ENCODE measurements at places on chromosomes 6 and 20.

- DNase-seq, result no peak
- no peaks in the 10 kb centered on the region for H3K36me3 ChIP-seq
- no peak overlapping the region for H3K4me3 ChIP-seq
- no peaks in the 10 kb centered on the region for H3K27me3 ChIP-seq
- H3K27ac ChIP-seq, result no peak overlapping the region
- H3K4me1 ChIP-seq, result no peaks in the 10 kb centered on the region
Observed at GRCh38 chr6:39752835-39753724, 27.9 kb upstream of the KIF6 start.

DNA sequence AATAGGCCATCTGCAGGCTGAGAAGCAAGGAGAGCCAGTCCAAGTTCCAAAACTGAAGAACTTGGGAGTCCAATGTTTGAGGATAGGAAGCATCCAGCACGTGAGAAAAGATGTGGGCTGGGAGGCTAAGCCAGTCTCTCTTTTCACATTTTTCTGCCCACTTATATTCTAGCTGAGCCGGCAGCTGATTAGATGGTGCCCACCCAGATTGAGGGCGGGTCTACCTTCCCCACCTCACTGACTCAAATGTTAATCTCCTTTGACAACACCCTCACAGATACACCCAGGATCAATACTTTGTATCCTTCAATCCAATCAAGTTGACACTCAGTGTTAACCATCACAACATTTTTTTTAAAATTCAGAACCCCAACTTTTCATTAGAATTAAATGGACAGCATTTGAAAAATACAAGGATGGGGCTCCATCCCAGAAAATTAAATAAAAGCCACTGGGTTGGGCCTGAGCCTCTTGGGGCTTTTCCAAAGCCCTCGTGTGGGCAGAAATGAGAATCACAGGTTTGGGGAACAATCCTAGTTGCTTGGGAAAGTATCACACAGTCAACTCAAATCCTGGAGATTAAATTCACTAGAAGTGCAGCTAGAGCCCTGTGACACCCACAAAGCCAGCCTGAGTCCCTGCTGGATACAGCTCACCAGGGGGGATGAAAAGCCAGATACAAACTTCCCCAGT, 2.2 kb downstream of the CLDN20 start:
- H3K4me3 ChIP-seq, result peak overlapping the region; percentile 20
- no peak for DNase-seq
- no peaks in the 10 kb centered on the region for H3K36me3 ChIP-seq
- peak overlapping the region; percentile 56 for H3K27ac ChIP-seq
- H3K4me1 ChIP-seq, result peaks cover 62% of the 10 kb centered on the region

DNA sequence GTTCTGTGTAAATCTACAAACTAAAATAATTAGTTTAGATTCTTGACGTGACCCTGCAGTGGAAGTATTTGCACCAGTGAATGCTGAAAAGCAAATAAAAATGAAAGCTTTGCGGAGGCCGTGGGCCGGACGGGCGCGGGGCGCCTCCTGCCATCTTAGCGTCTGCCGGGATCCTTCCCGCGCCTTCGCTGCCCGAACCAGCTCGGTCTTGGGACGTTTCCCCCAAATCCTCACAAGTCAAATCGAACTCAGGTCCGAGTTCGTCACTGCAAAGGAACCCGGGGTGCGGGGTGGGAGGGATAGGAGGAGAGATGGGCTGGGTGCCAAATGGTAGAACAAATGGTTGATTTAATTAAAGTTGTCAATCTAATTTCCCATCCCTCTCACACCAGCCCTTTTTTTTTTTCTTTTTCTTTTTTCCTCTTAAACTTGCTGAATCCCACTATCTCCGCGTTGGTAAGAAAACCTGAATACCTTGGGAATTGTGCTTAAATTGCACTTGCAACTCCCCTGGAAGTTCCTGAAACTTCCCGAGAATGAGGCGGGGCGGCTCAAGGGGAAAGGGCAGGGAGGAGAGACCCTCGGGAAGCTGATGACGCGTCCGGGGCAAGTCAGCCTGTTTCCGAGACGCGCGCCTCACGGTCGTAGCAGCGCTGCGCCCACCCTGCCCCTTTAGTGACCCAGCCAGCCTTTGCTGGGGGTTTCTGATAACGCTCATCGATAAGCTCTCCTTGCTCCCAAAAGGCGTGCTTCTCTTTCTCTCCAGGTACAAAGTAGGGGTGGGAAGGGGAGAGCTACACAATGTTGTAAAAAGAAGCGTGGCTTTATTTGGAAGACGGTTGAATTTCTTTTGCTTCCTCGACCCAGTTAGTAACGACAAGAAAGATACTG, 1.8 kb downstream of the GJA1 start:
- H3K27ac ChIP-seq, result peak overlapping the region; percentile 82
- H3K4me3 ChIP-seq, result peak overlapping the region; percentile 94
- no peaks in the 10 kb centered on the region for H3K36me3 ChIP-seq
- peak; percentile 73 for DNase-seq

DNA sequence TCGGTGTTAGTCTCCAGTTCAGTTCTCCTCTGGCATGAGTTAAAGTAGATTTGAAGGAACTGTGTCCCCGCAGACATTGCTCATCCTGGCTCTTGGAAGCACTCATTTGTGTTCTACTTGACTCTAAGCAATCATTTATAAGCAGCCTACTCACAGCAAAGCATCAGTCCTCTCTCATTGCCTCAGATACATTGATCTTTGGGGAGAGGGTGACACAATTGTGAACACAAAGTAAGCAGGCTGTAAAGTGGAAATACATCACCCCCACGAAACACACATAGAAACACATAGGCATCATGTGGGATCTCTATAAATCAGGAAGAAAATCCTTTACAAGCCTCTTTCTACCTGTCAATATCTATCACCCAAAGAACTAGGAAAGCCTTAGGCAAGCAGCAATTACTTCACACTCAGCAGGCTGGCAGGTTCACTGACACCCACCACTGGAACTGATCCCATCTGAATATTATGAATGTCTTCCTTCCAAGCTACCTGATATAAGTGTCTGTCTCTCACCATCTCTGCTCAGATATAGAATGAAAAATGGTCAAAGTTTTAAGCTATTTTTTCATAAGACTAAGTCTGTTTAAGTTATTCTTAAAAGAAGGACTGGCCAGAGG, 675.8 kb downstream of the HACE1 start:
- no peak overlapping the region for H3K27ac ChIP-seq
- no peaks in the 10 kb centered on the region for H3K4me1 ChIP-seq
- H3K36me3 ChIP-seq, result no peaks in the 10 kb centered on the region

- peaks cover 6% of the 10 kb centered on the region for H3K4me1 ChIP-seq
- H3K4me3 ChIP-seq, result peak overlapping the region; percentile 98
- peaks cover 9% of the 10 kb centered on the region for H3K27me3 ChIP-seq
- peak overlapping the region; percentile 86 for H3K27ac ChIP-seq
- H3K36me3 ChIP-seq, result no peaks in the 10 kb centered on the region
Observed at GRCh38 chr20:3406481-3407039, 909 bp downstream of the DNAAF9 start.

DNA sequence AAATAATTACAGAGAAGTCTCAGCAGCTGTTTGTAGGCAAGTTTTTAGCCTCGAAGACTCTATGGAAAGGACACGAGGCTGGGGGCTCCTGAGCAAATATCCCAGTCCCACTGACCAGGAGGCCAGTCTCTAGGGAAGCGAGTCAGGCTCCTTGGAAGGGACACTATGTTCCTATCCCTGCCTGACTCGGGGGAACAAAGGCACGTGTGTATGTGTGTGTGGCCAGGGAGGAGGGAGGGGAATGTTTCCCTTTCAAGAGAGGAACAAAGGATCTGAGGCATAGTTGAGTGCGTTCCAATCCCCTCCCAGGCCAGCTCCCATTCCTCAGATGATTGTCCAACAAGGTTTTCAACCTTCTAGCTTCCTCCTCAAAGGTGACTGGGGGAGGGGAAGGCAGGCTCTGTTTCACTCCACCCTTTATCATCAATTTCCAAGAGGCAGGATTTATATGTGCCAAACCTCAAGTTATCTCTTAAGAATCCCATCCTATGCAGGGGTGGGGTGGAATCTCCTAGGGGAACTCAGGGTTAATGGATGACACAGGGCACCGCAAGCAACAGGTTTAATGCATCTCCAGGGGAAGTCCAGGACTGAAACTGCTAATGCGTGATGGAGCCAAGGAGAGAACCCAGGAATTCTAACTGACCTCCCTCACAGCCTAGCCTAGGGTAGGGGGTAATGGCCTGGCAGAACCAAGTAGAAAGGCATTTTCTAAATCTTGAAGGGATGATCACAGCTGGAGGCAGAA, 9.9 kb downstream of the BCL2L1 start:
- peaks cover 41% of the 10 kb centered on the region for H3K4me1 ChIP-seq
- DNase-seq, result no peak
- peaks cover 5% of the 10 kb centered on the region for H3K27me3 ChIP-seq
- H3K27ac ChIP-seq, result peak overlapping the region; percentile 4
- H3K4me3 ChIP-seq, result peak overlapping the region; percentile 21

DNA sequence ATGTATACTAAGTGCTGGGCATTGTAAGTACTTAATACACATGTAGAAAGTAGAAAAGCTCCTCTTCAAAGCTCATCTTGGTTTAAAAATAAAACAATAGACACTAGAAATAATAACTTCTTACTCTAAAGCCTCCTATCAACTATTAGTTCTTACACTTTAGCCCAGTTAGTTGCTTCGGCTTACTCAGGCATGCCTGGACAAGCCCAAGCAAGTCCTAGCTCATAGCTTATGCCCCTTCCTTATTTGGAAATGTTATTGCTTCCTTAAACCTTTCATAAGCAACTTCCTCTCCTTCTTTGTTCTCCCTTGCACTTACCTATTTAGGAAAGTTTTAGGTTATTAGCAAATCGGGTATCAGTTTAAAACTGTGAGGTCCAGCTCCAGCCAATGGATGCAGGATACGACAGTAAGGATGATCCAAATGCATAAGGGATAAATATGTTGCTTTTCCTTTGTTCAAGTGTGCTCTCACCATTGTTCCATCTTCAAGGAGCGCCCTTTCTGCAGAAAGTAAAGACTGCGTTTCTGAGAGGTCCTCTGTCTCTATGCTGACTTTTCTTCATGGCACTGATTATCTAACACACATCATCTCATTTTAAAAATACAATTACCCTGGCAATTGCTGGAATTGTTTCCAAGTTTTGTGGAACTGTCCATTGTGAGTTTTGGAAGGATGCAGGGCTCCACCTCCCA, 12.3 kb downstream of the TMEM30A start:
- peak overlapping the region; percentile 31 for H3K27ac ChIP-seq
- no peaks in the 10 kb centered on the region for H3K27me3 ChIP-seq
- H3K4me3 ChIP-seq, result no peak overlapping the region

DNA sequence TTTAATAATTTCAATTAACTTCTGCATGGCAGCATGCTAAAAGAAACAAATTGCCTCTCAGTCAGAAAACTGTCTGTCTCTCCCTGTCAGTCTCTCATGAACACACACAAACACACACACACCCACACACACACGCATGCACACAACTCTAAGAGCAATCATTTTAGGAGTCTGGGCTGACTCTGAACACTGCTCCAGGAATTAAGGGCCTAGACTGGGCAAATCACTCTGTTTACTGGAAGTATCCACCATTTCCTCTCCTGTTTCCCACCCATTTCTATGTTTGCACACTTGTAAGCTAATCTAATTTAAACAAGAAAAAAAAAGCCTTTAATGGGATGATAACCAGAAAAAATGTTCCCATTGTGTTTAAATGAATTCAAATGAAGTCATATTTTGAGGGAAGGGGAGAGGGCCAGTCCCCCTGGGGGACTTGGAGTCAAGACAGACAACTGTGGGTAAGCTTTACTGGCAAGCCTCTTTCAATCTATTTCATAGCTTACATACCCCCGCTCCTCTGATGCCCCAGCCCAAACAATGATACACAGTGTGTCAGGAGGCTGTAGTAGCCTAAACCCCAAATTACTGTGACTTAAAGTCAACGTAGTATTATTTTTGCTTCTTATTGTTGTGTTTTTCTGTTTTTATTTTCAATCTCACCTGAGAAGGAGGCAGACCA, 447.8 kb upstream of the FLRT3 start:
- no peak overlapping the region for H3K4me3 ChIP-seq
- no peaks in the 10 kb centered on the region for H3K36me3 ChIP-seq
- DNase-seq, result no peak

GRCh38 chr20:45080867-45081624, 19.9 kb downstream of the KCNS1 start:
- no peak for DNase-seq
- H3K27me3 ChIP-seq, result no peaks in the 10 kb centered on the region
- H3K4me1 ChIP-seq, result no peaks in the 10 kb centered on the region
- peaks cover 5% of the 10 kb centered on the region for H3K36me3 ChIP-seq
- H3K4me3 ChIP-seq, result no peak overlapping the region

GRCh38 chr6:25311331-25311840, 32.2 kb downstream of the CARMIL1 start:
- no peaks in the 10 kb centered on the region for H3K36me3 ChIP-seq
- no peak overlapping the region for H3K27ac ChIP-seq
- H3K4me1 ChIP-seq, result no peaks in the 10 kb centered on the region
- H3K27me3 ChIP-seq, result no peaks in the 10 kb centered on the region

- no peaks in the 10 kb centered on the region for H3K36me3 ChIP-seq
- H3K27me3 ChIP-seq, result peaks cover 2% of the 10 kb centered on the region
- no peak for DNase-seq
- no peaks in the 10 kb centered on the region for H3K4me1 ChIP-seq
Observed at GRCh38 chr20:34251619-34252018, 10.4 kb downstream of the ASIP start.

DNA sequence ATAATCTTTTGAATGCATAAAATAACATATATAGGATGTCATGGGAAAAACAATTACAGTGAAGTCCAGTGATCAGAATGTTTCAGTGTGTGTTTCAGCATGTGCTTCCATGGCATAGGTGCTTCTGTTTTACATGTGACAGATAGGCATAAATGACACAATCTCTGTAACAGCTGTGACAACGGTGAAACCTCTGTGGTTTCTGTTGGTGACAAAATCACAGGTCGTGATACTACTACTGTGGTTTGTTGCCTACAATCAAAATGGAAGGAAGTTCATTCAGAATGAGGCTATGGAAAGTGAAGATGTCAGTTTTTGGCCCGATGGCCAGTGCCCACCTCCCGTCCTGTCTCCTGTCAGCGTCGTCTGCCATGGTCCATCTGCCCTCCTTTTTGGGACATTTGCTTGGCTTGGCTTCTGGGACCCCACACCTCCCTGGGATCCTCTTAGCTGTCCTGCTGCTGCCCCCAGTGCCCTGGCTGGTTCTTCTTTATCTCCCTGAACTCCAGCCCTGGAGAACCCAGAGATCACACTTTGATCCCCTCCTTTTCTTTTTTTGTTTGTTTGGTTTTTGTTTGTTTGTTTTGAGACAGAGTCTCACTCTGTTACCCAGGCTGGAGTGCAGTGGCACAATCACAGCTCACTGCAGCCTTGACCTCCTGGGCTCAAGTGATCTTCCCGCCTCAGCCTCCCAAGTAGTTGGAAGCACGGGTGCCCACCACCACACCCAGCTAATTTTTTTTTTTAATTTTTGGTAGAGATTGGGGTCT, 79.3 kb upstream of the NAA20 start:
- no peak overlapping the region for H3K4me3 ChIP-seq
- no peaks in the 10 kb centered on the region for H3K27me3 ChIP-seq
- H3K4me1 ChIP-seq, result peaks cover 18% of the 10 kb centered on the region
- peaks cover 24% of the 10 kb centered on the region for H3K36me3 ChIP-seq
- DNase-seq, result no peak
- H3K27ac ChIP-seq, result peak overlapping the region; percentile 22

GRCh38 chr6:20800229-20800628, 266.0 kb downstream of the CDKAL1 start:
- H3K4me1 ChIP-seq, result peaks cover 4% of the 10 kb centered on the region
- H3K27ac ChIP-seq, result no peak overlapping the region
- H3K36me3 ChIP-seq, result no peaks in the 10 kb centered on the region

- H3K27me3 ChIP-seq, result no peaks in the 10 kb centered on the region
- H3K4me1 ChIP-seq, result no peaks in the 10 kb centered on the region
- H3K4me3 ChIP-seq, result no peak overlapping the region
- H3K27ac ChIP-seq, result no peak overlapping the region
Observed at GRCh38 chr6:124007266-124007665, 203.6 kb downstream of the NKAIN2 start.

Measured in glutamatergic neuron (in vitro differentiated cells).